NCI-H187 (cell line): ENCODE measurements at places on chromosomes 2 and 18.

- no peak for DNase-seq
These were observed 2.7 kb upstream of the NMI start for GRCh38 chr2:151292141-151292540.

- DNase-seq = peak; percentile 23
These were observed 726.6 kb upstream of the FANCL start for GRCh38 chr2:58967736-58968135.

DNA sequence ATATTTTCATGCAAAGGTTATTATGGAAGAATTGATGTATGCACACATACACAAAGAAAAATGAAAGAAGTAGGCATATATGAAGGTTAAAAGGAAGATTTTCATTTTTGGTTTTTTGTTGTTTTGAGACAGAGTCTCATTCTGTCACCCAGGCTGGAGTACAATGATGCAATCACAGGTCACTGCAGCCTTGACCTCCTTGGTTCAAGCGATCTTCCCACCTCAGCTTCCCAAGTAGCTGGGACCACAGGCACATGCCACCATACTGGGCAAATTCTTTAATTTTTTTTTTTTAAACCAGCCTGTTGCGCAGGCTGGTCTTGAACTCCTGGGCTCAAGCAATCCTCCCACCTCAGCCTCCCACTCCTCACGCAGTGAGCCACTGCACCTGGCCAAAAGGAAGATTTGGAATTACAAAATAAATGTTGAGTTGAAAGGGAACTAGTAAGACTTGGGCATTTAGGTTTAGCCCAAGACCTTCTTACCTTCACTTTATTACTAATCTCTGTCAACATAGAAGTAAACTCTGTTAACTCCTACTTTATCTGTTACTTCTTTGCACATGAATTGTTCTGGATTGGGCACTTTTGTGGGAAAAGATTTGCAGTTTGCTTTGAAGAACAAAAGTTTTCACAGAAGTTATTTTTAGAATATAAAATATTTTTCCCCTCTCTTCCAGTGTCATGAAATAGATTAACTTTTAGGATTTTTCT lies 31.7 kb upstream of the NBEAL1 start:
- DNase-seq = no peak

GRCh38 chr18:25228410-25228809 lies 123.6 kb downstream of the ZNF521 start:
- no peak for DNase-seq

GRCh38 chr2:98731041-98731893 lies at the start of gene MGAT4A:
Gene MGAT4A (minus strand): TSS chr2:98731132. CDS start chr2:98726332, 4,800 bp downstream.
- peak; percentile 34 for DNase-seq

DNA sequence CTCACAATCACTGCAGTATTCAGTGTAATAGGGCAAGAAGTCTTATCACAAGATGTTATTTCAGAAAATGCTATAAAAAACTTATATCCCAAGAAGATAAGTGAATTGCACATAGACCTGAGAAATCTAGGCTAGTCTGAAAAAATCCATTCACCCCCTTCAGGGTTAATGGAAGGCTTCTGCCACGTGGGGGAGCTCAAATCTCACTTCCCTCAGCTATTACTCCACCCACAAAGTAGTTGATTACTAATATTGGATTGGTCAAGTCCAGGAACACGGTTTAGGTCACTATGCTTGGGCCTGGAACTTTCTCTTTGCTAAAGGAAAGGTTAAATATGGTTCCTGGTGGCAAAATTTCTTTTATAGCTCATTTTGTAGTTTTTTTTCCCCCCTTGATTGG lies 51.2 kb upstream of the ADAM23 start:
- no peak for DNase-seq

- no peak for DNase-seq
These were observed 1.3 kb upstream of the LRP2 start for GRCh38 chr2:169363560-169364150.

DNA sequence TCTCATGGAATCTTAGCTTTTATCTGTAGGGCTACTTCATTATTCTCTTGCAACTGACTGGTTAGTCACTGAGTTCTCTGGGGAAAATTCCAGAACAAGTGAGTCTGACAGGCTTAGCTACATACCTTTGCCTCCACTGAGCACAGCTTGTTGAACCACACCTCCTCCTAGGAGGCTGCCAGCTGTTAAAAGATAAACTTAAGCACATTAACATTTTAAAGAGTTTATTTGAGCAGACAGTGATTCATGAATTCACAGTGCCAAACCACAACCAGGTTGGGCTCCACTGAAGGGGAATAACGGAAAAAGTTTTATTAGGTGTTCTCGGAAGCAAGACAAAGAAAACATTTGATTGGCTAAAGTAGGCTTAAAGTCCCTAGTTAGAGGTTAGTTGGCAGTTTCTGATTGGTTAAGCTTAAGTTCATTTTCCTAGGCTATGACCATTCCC lies 12.5 kb upstream of the SLC38A11 start:
- DNase-seq = no peak

- DNase-seq = no peak
These were observed 72.2 kb downstream of the HDAC4 start for GRCh38 chr2:239328351-239329191.

GRCh38 chr2:63049211-63049969 lies 1.2 kb upstream of the OTX1 start:
- DNase-seq = no peak

- DNase-seq = no peak
These were observed 241.3 kb downstream of the HDAC4 start for GRCh38 chr2:239159476-239159911.

DNA sequence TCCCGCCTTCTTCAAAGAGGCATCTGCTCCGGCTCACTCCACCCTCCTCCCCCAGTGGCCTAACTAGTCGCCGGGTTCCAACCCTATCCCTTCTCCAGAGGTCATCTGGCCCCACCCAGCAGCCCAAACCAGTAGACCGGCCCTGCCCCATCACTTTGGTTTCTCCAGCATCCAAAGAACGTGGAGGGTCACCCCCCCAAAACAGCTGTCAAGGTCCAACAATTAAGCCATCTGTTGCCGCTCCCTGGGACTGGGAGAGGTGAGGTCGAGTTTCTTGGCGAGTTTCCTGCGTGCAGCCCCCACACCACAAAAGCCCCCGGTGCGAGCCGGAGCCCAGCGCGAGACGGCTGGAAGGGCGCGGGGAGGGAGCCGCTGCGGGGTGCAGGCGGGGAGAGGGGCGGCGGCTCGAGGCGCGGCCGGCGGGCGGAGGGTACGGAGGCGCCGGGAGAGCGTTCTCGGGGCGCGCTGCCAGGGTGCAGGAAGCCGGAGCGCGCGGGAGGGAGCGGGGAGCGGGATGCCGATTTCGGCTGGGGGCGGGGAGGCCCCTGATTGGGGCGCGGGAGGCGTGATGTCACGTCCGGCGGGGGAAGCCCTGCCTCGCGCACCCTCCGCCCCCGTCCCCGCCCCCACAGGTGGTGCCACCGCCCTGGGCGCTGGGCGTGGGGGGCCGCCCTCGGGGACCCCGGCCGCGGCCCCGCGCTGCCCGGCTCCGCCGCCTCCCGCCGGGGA lies 571 bp upstream of the GPC1 start:
- peak; percentile 72 for DNase-seq

GRCh38 chr2:241314226-241315092 lies 1.0 kb downstream of the HDLBP start:
- DNase-seq = no peak

GRCh38 chr2:45806563-45807358 lies 155.3 kb downstream of the PRKCE start:
- no peak for DNase-seq

DNA sequence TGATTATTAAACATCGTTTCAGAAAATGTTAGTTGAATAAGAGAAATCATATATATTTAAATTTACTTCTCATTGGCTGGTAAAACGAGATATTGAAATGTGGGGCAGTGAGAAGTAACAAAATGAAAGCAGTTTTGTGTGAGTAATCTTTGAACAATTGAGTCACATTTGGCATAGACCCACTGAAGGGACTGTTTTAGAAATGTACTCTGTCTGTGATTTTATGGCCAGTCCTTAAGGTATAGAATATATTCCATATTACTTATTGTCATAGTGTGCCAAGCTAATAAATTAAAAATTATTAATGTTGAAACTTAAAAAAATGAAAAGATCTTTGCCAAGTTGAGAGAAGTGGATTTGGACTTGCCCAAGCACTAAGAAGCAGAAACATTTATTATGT lies 222.4 kb upstream of the COL3A1 start:
- no peak for DNase-seq

DNA sequence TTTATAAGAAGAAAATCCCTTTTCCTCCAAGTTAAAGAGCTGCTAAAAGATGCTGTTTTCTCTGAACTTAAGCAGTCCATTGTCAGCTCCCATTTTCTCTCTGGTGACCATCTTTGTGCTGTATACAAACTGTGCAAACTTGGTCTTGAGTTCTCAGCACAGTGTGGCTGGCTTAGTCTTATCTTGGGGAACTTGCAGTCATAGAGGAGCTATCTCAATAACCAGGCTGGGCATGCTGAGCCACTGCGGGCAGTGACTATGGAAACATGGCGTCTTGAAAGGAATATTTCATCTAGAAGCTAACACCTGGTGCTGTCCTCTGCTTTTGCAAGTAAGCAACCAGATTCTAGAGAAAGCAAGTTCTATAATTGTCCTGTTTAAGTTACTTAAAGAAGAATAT lies 1334.4 kb upstream of the CELF4 start:
- DNase-seq = no peak

DNA sequence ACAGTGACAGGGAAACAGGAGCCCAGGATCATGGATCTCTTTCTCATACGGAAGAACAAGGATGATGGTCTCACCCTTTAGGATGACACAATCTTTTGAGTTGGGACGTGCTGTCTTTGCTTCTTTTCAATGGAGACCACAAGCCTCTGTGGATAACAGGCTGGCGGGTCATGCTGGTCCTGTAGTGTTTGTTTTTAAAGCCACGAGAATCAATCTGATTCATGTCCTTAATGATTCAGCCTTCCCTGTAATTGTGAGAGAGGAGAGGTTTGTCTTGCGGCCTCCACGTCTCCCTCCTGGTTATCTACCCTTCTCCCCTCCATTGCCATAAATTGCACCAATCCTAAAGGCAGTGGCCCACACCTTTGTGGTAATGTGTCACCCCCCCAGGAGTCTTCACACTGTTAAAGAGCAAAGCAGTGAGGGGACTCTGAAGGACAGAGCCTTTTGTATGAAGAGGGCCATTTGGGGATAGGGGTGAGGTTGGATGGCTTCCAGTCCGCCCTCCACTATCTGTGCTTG lies 87.7 kb upstream of the TGFA start:
- no peak for DNase-seq

DNA sequence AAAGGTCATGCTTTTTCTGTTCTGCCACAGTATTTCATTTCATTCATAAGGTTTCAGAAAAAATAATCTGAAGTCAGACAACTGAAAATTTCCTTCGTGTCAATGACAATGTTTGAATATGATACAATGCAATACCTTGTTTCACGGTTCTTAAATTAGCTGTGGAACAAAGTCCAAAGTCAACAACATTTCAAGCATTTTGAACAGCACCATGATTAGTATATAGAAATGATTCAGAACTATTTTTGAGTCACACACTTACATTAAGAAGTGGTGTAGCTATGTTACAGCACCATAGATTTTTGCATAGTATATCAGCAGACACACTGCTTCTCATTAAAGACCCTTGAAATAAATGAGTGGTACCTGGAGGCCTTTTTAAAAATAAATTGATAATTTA lies 178.3 kb upstream of the DSEL start:
- DNase-seq = no peak

GRCh38 chr2:6024229-6024628 lies 332.0 kb downstream of the SOX11 start:
- no peak for DNase-seq

DNA sequence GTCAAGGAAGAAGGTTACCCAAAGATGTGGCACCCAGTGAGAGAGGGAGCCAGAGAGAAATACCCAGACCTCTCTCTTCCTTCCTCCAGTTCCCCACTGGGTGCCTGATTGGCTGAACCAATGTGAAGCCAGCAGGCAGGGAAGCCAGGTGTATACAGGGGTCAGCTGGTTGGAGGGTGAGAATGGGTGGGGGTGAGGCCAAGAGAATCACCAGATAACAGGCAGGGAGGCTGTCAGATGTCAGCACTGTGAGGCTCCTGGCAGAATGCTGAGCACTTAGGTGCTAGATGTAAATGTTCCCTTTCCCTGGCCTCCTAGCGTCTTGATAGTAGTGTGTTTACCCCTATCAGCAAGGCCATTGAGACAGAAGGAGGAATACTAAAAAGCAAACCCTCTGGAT lies 104.0 kb upstream of the MGAT5 start:
- DNase-seq = no peak

GRCh38 chr2:26740890-26741302 lies 23.2 kb upstream of the SLC35F6 start:
- DNase-seq = no peak

- DNase-seq = no peak
These were observed 8.4 kb downstream of the SIGLEC15 start for GRCh38 chr18:45833846-45834245.

DNA sequence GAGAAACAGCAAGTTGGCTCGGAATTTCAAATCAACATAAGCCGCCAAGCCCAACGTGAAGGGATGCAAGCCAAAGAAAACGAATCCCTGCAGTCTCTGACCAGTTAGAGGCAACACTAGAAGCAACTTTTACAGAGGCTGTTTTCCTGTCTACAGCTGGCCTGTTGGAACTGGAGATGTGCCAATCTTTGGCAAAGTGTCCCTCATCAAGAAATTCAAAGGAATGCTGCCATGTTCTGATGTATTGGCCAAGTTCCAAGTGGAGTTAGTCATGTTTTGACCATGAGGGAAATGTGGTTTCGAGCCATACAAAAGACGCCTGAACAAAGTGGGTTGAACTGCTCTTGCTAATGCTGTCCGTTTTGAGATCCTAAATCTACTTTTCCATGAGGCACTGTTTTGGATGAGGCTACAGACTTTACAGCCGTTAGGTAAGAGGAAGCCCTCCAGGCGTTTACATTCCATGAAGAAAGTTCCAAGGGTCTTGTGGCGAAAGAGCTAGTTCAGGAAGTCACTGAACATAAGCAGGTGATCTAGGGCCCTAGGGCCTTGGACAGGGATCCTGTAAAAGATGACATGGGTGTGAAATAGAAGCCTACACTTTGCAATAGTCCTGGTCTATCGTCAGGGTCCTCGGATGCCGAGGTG lies 140.7 kb upstream of the PXDN start:
- no peak for DNase-seq

GRCh38 chr2:43748333-43748732 lies 25.5 kb upstream of the DYNC2LI1 start:
- DNase-seq = no peak

GRCh38 chr2:68280348-68280747 lies 28.0 kb upstream of the PPP3R1 start:
- DNase-seq = no peak

- DNase-seq = peak; percentile 29
These were observed 3.3 kb downstream of the SLC8A1 start for GRCh38 chr2:40448476-40449079.

- DNase-seq = no peak
These were observed 16.7 kb downstream of the BCL11A start for GRCh38 chr2:60536746-60537145.

GRCh38 chr2:205034034-205034433 lies 488.8 kb downstream of the PARD3B start:
- DNase-seq = no peak

DNA sequence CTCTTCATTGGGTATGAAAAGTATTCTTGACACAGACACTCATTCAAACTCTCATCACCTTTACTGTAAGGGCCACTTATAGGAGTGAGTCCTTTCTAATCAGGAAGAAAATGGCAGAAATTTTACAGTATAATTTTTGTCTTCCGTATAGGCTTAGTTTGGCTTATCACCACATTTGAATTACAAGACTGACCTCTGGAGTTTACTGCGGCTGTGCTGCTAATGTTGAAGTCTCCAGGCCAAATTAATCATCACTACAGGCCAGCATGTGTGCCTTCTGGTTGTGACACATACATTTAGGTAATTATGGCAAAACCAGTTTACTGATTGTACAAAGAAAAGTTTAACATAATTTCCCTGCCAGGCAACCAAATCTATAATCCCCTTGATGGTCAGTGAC lies 753.6 kb upstream of the GCFC2 start:
- no peak for DNase-seq

- DNase-seq = no peak
These were observed 327.6 kb downstream of the TDRD15 start for GRCh38 chr2:21451403-21451802.
